Left kidney (tissue), 8 donors: ENCODE measurements at places on chromosomes 11 and 22. TPM values are rescaled to one million over a fixed set of nuclear protein-coding genes. Genes with fewer than 3 reads are reported as not detected.

Gene GGTLC2
- polyA plus RNA-seq, result not detected

GRCh38 chr22:46547883-46548244 lies 10.4 kb upstream of the CELSR1 start:
- no peak for DNase-seq

- no peak for DNase-seq
Observed at GRCh38 chr22:38477585-38477984, 9.7 kb downstream of the KDELR3 start.

Gene KCNJ5
- polyA plus RNA-seq, result 3.6 TPM

DNA sequence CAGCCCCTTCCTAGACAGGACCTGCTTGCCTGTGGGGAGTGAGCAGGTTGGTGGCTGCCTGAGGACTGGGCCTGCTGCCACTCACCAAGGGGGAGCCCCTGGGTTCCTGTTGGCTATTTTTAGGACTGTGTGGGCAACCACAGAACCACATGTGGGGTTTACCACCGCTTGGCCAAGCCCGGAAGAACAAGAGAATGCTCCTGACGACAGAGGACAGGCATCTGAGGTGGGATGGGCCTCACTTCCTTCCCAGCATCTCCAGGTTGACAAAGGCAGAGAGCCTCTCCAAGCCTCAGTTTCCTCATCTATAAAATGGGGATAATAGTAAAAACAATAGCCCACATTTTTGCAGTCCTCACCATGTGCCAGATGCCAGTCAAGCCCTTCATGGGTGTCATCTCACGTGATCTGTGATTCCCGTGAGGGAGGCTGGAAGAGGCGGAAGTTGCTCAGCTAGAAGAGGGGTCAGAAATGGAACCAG lies 43.6 kb downstream of the LRRC32 start:
- no peak for DNase-seq

Gene LUZP2
- 1.7 TPM for polyA plus RNA-seq

Gene FGF19
- 0.67 TPM for polyA plus RNA-seq

DNA sequence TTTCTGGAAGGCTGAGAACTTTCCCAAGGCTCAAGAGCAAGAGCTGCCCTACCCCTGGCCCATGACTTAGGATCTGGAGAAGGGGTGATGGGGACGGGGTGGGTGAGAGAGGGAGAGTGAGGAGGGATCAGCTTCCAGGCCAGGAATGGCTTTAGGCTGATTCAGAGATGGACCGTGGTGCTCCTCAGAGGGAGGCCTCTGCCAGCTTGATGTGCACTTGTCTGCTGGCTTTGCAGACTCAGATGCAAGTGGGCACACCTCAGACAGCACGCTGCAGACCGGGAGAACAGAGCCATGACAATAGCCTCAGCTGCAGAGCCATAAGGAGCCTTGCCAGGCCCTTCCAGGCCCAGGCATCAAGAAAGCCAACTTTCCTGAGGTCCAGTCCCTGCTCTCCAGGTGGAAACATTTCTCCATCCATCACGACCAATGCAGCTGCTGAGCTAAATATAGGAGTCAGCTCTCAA lies 41.3 kb downstream of the ALX4 start:
- no peak for DNase-seq

Gene RCOR2
- 12.2 TPM for polyA plus RNA-seq

GRCh38 chr11:67452141-67452952 lies at the start of gene GPR152:
TSS of gene GPR152 (minus strand) at chr11:67452729. CDS start at chr11:67452724, 5 bp downstream.
- no peak for DNase-seq

DNA sequence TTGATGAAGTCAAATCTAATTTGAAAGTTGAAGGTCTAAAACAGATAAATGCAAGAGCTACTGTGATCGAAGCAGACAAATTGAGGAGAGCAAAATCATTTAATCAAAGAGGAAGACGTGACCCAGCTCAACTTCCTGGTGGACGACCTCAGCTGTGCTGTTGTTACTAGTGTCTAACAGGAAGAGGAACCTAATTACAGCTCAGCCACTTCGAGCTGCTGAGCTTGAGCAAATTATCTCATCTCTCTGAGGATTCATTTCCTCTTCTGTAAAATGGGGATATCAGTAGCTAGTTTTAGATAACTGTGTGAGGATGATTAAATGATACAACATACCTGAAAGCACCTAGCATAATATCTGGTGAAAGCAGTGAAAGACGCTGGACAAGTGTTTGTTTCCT lies 48.6 kb upstream of the OLFML1 start:
- DNase-seq, result no peak

DNA sequence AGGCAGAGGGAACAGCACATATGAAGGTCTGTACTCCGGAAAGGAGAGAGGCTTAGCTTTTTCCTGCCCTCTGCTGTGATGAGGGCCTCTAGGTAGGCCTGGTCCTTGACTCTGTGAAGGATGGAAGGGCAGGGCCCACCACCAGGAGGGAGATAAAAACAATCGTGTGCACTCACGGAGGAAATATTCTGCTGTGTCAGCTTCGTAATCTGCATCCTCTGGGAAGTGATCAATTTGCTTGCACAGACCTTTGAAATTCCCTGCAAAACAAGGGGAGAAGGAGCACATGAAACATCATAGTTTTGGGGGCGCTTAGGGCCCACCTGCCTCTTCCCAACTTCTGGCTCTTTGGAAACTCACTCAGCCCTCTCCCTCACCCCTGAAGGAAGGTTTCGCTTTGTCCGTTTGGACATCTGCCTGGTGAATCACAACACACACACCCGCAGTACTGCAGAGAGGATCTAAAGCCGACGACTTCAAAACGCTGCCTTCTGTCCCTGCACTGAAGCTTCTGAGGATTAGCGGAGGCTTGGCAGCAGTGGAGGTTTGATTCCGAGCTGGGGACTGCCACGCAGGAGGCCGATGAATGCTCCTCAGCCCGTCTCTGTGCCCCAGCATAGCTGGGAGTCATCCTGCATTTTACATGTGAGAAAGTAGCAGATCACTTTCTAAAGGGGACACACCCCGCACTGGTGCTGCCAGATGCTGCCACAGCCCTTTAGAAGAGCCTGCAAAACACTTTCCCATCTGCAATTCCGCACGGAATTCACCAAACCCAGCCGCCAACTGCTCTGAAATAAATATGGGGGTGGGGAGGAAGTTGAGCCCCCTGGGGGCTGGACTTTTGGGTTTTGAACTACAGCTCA lies 58.6 kb upstream of the EIF3D start:
- no peak for DNase-seq
